Activated CD4-positive, alpha-beta memory T cell treated with anti-CD3 and anti-CD28 coated beads for 36 hours (primary cell): ENCODE measurements at places on chromosomes 16 and 17.

- H3K27me3 ChIP-seq = no peaks in the 10 kb centered on the region
- DNase-seq = no peak
- H3K4me1 ChIP-seq = peaks cover 26% of the 10 kb centered on the region
- no peak overlapping the region for H3K4me3 ChIP-seq
- peak overlapping the region; percentile 0 for H3K27ac ChIP-seq
- peaks cover 24% of the 10 kb centered on the region for H3K36me3 ChIP-seq
Observed at GRCh38 chr16:70494202-70494770, 29.1 kb downstream of the COG4 start.

GRCh38 chr17:40209404-40210093, 9.6 kb upstream of the WIPF2 start:
- DNase-seq = no peak
- no peaks in the 10 kb centered on the region for H3K36me3 ChIP-seq
- no peaks in the 10 kb centered on the region for H3K4me1 ChIP-seq
- H3K27me3 ChIP-seq = no peaks in the 10 kb centered on the region
- no peak overlapping the region for H3K4me3 ChIP-seq

DNA sequence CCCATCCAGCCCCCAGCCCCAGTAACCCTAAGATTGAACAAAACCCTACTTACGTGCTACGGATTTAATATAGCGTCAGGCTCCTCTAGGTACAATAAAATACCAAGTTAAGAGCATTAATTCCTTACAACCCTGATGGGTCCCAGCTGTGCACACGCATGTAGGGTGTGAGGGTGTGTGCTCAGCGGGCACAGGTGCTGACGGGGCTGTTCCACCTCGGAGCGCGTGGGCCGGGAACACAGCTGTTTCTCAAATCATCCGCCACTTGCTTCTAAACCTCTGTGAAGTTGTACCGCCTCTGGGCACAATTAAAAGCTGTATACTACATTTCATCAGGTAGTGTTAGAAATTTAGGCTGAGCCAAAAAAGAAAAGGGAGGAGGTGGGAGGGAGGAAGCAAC, 478.6 kb downstream of the MAF start:
- H3K36me3 ChIP-seq = no peaks in the 10 kb centered on the region
- H3K4me3 ChIP-seq = no peak overlapping the region

DNA sequence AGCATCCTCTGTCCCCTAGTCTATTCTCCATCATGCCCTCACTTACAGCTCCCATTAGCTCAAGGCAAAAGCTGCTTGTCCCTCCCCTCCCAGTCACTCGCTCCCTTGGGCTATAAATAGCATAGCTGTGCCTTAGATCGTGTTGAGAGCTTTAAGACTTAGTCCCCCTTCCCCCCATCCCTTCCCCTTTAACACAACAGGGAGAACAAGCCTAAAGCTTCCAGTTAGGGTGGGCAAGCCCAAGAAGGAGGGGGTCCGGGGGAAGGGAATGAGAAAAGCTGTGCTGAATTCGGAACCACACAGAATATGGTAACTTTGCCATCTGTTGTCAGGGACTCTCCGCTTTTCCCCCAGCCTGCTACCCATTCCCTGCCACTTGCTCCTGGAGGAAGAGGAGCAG, 4.9 kb upstream of the HIGD1B start:
- H3K4me1 ChIP-seq = peaks cover 5% of the 10 kb centered on the region
- no peak overlapping the region for H3K27ac ChIP-seq
- H3K27me3 ChIP-seq = no peaks in the 10 kb centered on the region

DNA sequence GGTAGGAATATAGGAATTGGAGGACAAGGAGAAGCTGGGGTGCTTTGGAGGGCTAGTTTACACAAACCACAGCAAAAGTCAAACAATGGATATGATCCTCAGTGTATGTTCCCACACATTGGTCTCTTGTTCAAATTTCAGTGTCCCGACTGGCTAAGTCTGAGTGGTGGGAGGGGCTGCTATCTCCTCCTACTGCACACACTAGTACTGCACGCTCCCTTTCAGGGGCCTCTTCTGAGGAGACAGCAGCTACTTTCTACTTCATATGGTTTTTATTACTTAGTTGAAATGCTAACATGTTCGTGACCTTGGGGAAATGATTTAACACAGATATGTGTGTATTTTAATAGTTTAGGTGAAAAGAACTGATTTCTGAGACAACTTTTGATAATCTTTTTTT, 18.8 kb upstream of the KRT10 start:
- H3K4me1 ChIP-seq = no peaks in the 10 kb centered on the region

DNA sequence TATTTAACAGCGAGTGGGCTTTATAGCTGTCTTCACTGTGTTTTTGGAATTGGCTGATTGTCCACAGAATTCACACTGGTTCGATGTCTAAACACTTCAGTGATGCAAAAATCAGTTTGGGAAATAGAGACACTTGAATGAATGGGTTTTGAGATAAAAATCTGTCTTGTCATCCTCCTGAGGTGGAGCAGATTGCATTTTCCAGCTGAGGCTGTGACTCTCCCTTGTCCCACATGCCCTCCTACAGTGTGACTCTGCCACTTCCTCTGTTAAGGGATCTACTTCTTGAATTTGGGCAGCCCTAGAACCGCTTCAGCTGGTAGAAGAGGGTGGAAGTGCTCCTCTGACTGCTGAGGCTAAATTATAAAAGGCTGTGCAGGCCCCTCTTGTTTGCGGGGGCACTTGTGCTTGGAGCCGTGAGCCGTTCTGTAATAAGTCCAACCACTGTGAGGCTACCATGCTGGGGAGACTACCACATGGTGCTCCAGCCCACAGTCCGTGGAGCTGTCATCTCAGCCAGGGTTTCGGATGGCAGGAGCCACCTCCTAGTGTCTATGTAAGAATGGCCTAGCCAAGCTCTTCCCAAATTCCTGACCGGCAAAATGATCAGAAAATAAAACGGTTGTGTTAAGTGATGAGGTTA, 175.9 kb downstream of the SPECC1 start:
- H3K4me3 ChIP-seq = no peak overlapping the region
- peaks cover 3% of the 10 kb centered on the region for H3K4me1 ChIP-seq
- DNase-seq = no peak
